CD4-positive, alpha-beta T cell treated with Interleukin-1 beta for 1 hour (primary cell): ENCODE measurements at places on chromosomes 1 and 21.

GRCh38 chr1:79726321-79726720 lies 719.8 kb upstream of the ADGRL4 start:
- no peak for DNase-seq

- DNase-seq: no peak
Measured at GRCh38 chr1:246166841-246167240, 340.2 kb downstream of the SMYD3 start.

DNA sequence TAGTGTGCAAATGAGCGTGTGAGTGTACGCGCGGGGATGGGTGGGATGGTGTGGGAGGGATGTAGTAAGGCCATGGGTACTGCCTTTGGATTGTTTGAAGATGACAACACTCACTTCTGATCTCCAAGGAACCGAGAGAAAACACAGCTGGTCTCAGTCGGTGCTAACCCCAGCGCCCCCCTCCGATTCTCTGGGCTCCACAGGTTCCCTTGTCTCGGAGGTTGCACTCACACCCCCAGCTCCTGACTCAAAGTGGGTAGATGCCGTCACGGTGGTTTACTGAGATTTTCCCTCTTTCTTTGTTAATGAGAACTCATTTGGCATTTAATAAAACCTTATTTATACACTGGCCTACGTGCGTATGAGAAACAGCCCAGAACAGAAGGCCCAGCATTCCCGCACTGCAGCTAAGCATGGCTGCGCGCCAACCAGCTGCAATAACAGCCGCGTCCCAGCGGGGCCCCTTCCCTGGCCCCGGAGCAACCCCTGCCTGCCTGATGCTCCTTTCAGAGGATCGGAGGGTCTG lies 25.8 kb downstream of the ABCA4 start:
- no peak for DNase-seq

GRCh38 chr1:31760471-31761470 lies 3.4 kb downstream of the ADGRB2 start:
- peak; percentile 82 for DNase-seq

DNA sequence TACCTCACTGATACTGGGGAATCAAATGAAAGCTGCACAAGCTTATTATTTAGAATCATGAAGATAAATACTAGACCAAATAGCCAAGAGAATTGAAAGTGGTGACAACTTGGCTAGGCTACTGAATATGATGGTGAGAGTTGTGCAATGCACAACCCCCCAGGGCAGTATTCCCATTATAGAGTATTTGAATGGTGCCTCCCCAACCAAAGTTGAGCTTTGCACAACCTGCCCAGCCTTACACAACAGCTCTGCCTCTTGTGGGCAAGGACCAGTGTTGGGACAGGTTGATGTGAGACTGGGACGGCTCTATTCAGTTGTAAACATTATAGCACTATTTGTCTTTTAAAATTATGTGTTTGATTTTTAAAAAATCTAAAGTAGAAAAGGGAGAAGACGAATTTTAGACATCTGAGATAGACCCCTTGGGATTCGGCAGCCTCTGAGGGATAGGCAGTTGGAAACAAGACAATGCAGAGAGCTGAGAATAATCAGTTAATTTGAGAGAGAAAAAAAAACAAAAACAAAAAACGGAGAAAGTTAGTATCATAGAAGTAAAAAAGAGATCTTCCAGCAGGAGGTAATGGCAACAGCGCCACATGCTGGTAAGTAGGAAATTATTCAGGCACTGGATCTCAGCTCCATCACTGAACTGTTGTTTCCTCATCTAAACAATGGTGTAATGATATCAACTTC lies 91.0 kb upstream of the KCNA3 start:
- peak; percentile 69 for DNase-seq

- no peak for DNase-seq
Measured at GRCh38 chr1:245860657-245861544, 646.2 kb downstream of the SMYD3 start.
